ENCODE measurements at places on chromosomes 2 and 18. TPM values are rescaled to one million over a fixed set of nuclear protein-coding genes. Genes with fewer than 3 reads are reported as not detected.

The FBXO36 gene
- 1.0 TPM for total RNA-seq

The HOXD9 gene
- not detected for total RNA-seq

The C2orf66 gene
- total RNA-seq = not detected

The CCDC150 gene
- 1.3 TPM for total RNA-seq

The LIMS4 gene
- 0.10 TPM for total RNA-seq

The SPR gene
- total RNA-seq = 1.2 TPM

All from mononuclear cell (primary cell).